ENCODE measurements at places on chromosomes 13 and 19. TPM values are rescaled to one million over a fixed set of nuclear protein-coding genes. Genes with fewer than 3 reads are reported as not detected.

The DZIP1 gene
- total RNA-seq: 4.0 TPM

The TEX26 gene
- not detected for total RNA-seq

GRCh38 chr19:4547303-4548237, 7.7 kb upstream of the LRG1 start:
- peak; percentile 53 for DNase-seq

DNA sequence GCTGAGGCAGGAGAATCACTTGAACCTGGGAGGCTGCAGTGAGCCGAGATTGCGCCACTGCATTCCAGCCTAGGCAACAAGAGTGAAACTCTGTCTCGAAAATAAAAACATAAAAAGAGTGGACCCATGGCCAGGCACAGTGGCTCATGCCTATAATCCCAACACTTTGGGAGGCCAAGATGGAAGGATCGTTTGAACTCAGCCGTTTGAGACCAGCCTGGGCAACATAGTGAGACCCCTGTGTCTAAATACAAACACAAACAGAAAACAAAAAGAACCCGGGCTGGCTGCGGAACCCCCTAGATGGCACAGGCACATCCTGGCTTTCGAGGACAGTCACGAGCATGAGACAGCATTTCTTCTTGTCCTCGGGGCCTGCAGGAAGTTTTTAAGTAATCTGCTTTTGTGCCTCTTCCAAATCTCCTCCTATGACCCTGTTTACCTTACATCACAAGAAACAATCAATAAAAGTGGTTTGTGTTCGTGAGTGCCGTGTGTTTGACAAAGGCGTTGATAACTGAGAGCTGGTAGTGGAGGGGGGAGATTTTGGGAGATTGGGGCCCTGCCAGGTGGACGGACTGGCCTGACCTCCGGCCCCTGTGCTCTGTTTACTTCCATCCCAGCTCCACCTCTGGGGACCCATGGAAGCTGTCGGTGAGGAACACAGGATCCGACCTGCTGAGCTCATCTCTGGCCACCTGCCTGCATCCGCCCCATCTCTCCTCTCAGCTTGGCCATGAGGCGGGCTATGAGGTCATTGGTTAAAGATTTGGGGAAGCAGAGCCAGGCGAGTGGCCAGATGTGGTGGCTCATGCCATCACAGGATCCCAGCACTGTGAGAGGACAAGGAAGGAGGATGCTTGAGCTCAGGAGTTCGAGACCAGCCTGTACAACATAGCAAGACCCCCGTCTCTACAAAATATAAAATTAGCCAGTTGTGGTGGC, 5.9 kb upstream of the GDF15 start:
- peak; percentile 52 for DNase-seq

Measured in dermis blood vessel endothelial cell (primary cell).